ENCODE measurements at places on chromosomes 16 and 17.

GRCh38 chr17:31537565-31538011 lies 146.1 kb downstream of the RAB11FIP4 start:
- no peak for DNase-seq

- no peak for DNase-seq
These were observed 14.2 kb upstream of the SLC52A1 start for GRCh38 chr17:5049314-5049841.

GRCh38 chr16:29821643-29822115 lies 1.4 kb downstream of the MVP start:
- DNase-seq = no peak

- DNase-seq = no peak
These were observed 7.2 kb upstream of the KIFC3 start for GRCh38 chr16:57809276-57810196.

- DNase-seq = no peak
These were observed 80.0 kb downstream of the USP32 start for GRCh38 chr17:60311936-60312335.

DNA sequence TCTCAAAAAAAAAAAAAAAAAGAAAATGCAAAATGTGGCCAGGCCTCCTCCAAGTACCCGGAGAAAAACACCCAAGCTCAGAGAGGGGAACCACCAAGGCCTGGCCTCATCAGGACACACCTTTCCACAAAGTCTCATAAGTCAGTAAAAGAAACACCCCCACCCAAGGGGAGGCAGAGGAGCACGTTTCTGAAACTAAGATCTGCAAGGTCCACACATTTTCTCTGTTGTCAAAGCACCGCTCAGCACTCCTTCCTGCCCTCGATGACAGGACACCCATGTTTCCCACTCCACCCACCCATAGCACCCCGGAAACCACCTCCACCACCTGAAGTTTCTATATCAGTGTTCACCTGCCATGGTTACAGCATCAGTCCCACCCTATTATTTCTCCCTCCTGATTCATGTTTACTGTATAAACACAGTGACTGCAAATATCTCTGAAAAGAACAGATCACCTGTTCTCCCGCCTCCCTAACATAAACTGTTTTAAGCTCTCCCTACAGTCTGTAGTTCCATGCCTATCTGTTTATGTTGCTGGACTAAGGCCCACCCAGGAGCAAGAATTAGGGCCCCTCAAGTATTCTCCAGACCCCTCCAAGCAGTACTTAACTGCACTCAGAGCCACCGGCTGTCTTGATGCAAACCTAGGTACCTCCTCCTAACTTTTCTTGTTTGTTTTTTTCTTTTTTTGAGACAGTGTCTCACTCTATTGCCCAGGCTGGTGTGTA lies 2.0 kb downstream of the CORO7 start:
- DNase-seq = no peak

DNA sequence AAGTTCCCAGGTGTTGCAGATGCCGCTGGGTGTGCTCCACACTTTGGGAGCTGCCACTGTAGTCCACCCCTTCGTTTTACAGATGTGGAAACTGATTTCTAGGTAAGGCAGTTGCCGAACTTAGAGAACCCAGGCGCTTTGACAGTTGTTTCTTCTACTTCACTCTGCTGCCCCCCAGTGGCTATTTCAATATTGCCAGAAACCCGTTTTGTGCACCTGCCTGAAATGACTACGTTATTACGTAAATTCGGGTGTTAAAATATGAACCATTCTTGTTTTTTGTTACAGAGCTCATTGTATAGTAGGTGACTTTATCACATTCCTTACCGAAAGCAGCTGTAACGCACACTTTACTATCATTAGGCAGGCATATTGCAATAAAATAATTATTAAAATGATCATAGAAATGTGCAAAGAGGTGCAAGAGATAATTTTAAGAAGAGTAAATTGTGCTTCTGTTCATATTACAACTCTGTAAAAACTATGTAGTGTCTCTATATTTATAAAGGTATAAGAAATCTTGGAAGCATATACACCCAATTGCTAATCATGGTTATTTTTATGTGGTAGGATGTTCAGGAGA lies 44.9 kb downstream of the OTOA start:
- peak; percentile 52 for DNase-seq

- DNase-seq = no peak
These were observed 41.5 kb downstream of the CYB5B start for GRCh38 chr16:69465881-69466280.

- no peak for DNase-seq
These were observed 39.1 kb downstream of the ASPA start for GRCh38 chr17:3514873-3515272.

- DNase-seq = no peak
These were observed 115.4 kb upstream of the ZFHX3 start for GRCh38 chr16:73163238-73163815.

- no peak for DNase-seq
These were observed 59.3 kb upstream of the CDH11 start for GRCh38 chr16:65181071-65181561.

DNA sequence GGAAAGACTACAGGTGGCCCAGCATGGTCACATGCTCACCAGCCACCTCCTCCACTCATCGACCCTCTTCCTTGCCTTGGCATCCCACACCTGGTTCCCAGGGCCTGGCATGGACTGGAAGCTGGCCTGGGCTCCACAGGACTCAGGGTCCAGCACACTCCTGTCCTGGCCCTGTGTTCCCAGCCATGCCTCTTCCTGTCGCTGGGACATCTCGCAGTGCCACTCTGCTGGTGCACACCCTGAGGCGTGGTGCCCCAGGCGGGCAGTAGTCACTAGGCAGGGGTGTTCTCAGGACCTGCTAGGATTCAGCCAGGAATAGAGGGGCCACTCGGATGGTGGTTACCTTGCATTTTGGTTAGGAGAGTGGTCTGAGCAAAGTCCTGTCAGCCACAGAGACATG lies 99.4 kb downstream of the AMFR start:
- no peak for DNase-seq

DNA sequence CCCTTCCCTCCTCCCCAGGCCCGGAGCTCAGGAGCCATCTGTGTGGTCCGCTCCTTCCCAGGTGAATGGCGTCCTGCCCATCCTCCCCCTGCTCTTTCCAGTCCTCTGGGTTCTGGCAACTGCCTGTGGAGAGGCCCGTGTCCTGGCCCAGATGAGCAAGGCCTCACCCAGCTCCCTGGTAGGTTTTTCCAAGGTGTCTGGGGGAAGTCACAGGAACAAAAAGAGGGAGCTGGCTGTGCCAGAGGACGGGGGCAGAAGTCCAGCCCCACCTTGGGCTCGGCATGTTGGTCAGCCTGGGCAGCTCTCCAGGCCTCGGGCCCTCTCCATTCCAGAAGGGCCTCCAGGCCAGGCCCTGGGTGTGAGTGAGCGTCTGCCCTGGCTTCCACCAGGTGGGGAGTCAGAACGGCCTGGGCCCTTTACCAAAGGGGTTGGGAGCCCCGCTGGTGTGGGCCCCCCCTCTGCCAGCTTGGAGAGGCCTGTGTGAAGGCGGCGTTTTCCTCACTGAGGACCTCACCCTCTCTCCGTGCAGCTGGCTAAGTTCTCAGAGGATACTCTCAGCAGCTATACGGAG lies 25.1 kb downstream of the CASKIN2 start:
- no peak for DNase-seq

DNA sequence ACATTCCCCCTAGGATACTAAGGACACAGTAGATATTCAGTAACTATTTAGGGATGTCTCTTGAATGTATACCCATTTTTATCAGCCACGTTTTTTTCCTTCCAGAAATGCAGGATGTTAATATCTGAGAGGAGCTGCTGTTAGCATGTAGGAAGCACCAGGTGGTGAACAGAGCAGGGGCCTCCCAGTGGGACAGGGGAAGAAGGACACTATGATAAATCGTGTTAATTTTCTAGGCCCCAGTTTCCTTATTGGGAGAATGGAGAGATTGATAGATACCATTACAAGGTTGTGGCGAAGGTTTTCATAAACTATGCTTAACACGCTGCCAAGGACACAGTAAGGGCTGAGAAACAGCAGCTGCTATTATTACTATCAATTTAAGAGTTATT lies 45.4 kb downstream of the PRSS54 start:
- DNase-seq = no peak

DNA sequence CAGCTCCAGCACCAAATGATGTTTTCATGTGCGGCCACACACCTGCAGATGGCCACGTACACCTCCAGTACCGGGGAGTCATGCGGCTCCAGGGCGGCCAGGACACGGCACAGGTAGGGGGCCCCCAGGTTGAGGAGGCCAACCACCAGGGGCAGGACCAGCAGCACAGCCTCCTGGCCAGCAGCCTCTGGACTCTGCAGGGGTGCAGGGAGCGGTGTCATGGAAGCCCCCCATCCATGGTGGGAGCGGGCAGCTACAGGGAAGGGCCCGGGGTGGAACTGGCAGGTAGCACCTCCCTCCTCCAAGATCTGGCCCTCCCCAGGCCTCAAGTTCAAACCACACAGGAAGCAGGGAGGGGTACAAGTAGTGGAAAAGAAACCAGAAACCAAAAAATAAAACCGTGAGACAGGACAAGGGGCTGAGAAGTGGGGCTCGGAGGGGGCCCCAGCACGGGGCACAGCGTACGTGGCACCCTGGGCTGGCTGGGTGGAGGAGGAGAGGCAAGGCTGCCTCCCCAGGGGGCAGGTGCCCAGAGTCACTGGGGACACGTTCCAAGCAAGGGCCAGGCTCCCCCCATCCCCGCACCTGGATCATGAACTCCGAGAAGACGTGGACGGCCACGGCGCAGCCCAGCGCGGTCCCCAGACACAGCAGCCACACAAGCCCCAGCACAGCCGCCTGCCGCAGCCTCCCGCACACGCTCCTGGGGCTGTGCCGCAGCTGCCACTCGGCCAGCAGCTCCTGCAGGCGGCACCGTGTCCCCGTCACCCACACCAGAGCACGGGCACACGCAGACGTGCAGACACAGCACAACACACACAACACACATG lies 7.4 kb downstream of the TMC6 start:
- no peak for DNase-seq

GRCh38 chr17:62478424-62478879 lies at the start of gene TLK2:
TLK2 (plus strand) TSS chr17:62478825; CDS start chr17:62481126, 2,301 bp downstream.
- DNase-seq = peak; percentile 68

DNA sequence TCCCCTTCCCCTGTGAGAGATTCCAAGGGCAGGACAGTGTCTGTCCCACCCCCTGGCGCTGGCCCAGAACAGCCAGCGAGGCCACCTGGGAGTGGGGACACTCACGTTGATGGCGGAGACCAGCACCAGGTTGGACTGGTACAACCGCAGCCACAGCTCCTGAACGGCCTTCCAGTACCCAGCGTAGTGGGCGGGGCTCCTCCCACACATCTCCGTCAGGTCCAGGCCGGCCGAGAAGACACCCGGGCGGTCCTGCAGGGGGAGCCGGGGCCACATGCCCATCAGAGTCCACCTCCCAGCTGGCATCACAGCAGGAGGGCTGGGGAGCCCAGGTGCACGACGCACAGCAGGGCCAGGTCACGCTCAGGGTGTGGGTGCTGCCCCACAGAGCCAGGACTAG lies 7.1 kb downstream of the ECI1 start:
- DNase-seq = no peak

DNA sequence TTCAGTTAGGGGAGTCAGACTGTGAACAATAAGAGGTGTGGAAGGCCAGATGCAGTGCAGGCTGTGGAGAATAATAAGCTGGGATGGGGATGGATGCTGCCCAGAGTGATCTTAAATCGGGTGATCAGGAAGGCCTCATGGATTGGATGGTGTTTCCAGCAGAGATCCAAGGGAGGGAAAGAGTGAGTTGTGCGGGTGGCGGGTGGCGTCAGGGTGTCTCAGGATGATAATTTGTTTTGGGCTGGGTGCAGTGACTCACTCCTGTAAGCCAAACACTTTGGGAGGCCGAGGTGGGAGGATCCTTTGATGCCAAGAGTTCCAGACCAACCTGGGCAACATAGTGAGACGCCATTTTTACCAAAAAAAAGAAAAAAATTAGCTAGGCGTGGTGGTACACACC lies 7.9 kb downstream of the CLUAP1 start:
- no peak for DNase-seq

GRCh38 chr17:41322094-41322902 lies 6.8 kb upstream of the KRTAP17-1 start:
- DNase-seq = peak; percentile 15

- no peak for DNase-seq
These were observed 13.2 kb upstream of the CLUH start for GRCh38 chr17:2724784-2725164.

- no peak for DNase-seq
These were observed 7.7 kb upstream of the COTL1 start for GRCh38 chr16:84625556-84625955.

GRCh38 chr16:31712064-31712540 lies 161.5 kb upstream of the ZNF267 start:
- no peak for DNase-seq

- peak; percentile 86 for DNase-seq
These were observed at the start of gene MTSS2 for GRCh38 chr16:70685938-70686375. MTSS2 (minus strand) TSS chr16:70686053; CDS start chr16:70685791, 262 bp downstream.

GRCh38 chr16:74064120-74064735 lies 232.4 kb upstream of the PSMD7 start:
- no peak for DNase-seq

DNA sequence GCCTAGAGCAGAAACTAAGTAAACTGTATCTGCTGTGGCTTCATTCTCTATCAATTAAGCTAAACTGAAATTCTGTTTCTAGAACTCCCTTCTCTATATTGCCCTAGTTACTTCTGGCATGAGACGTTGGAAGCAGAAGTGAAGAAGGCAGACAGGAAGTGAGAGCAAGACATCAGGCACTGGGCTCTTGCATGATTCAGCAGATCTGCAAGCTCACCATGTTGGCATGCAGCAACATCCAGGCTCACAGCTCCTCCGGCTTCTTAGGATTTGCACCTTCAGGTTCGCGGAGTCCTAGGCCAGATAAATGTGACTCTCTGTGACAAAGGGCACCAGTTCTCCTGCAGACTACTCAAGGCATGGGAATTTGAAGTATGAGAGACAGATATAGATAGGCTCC lies 148.3 kb downstream of the CDH8 start:
- peak; percentile 63 for DNase-seq

- no peak for DNase-seq
These were observed 44.3 kb downstream of the LCMT1 start for GRCh38 chr16:25155553-25156460.

DNA sequence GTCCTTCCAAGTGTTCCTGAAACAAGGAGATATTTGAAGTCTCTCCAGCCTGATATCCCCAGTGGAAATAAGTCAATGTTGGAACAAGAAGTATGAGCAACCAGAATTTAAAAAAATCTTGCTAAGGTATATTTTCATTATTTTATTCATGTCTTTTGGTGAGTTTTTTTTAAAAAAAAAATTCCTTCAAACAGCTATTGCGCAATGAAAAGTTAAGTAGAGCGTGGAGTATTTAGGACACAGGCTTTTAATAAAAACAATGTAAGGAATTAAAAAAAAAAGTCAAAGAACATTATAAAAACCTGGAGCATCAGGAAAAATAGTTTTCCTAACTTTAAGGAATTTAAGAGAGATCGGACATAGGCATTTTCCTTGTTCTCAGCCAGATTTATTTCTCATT lies 940.4 kb downstream of the KCNJ2 start:
- DNase-seq = no peak

GRCh38 chr17:74992223-74992622 lies 4.8 kb downstream of the CDR2L start:
- DNase-seq = no peak

DNA sequence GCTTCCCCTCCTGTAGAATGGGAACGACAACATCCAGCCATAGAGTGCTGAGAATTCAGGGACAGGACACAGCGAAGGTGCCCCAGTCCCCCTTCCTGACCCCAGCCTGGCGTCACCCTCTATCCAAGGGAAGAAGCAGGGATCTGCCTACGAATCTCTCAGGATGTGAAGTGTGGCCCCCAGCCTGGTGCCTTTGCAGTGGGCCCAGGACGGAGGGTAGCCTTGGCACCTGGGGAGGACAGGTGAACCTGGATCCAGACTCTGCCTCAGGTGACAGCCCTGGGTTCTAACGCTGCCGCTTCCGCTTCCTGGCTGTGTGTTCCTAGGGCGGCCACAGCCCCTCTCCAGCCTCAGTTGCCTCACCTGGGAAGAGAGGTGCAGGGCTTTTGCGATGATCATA lies 36.4 kb downstream of the JPH3 start:
- DNase-seq = no peak

Measured in globus pallidus (tissue), 1 donor.